ENCODE measurements at places on chromosomes 7 and 10.

DNA sequence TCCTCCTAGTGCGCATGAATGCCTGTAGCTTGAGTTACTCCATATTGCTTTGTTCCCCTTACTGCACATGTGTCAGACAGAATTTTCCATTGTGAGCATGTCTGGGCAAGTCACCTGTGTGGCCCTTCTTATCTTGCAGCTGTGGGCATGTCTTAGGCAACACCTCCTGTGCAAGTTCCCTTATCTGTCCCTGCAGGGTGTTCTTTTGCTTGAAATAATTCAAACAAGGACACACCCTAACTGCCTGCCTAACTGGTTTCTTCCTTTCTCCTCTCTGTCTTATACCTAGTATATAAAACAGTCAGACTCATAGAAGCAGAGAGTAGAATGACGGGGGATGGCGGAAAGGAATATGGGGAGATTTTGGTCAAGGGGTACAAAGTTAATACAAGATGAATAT lies 421.1 kb upstream of the SORCS1 start:
- no peak for DNase-seq

- DNase-seq = no peak
These were observed 619 bp downstream of the EXOC4 start for GRCh38 chr7:133253519-133253875.

- no peak for DNase-seq
These were observed 3.5 kb downstream of the EGFR start for GRCh38 chr7:55022002-55022985.

DNA sequence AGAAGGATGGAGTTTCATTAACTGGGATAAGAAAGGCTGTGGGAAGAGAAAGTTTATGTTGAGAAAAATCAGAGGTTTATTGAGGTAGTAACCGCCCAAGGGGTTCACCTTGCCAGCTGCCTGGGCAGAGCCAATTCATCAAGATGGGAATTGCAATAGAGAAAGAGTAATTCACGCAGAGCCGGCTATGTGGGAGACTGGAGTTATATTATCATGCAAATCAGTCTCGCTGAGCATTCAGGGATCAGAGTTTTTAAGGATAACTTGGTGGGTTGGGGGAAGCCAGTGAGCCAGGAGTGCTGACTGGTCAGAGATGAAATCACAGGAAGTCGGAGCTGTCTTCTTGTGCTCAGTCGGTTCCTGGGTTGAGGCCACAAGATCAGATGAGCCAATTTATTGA lies 70.6 kb downstream of the MALRD1 start:
- DNase-seq = no peak

DNA sequence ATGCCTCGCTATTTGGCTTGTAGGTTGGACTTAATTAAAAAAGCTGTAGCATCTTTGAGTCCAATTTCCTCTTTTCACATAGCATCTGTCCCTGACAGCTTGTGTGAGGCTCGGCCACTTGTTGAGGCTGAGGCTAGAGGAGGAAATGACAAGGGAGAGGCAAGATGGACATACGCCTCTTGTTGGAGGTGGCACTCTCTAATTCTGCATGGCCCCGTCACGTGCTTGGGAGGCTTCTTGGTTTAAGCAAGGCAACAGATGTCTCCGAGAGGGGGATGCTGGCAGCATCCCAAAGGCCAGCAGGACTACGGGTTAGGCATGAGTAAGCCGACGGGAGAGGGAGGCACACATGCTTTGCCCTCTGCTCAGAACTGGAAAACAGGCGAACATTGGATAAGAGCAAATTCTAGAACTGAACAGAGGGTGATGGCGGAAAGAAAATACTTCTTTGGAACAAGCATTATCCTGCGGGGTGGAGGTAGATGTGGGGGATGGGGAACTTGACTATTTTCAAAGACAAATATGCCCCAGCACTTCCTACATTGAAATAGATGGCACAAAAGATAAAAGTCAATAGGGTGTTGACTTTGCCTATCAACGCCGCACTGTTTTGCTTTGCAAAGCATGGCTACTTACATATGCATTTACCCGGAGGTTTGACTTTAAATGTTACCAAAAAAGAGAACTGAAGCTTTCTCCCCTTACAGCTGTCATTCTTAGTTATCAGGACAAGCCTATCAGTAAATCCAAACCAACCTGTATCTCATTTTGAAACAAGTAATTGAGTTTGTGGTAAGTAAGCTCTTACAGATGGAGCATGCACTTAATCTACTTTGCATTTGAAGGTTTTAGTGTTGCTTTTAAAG lies 94.8 kb downstream of the CHN2 start:
- peak; percentile 38 for DNase-seq

DNA sequence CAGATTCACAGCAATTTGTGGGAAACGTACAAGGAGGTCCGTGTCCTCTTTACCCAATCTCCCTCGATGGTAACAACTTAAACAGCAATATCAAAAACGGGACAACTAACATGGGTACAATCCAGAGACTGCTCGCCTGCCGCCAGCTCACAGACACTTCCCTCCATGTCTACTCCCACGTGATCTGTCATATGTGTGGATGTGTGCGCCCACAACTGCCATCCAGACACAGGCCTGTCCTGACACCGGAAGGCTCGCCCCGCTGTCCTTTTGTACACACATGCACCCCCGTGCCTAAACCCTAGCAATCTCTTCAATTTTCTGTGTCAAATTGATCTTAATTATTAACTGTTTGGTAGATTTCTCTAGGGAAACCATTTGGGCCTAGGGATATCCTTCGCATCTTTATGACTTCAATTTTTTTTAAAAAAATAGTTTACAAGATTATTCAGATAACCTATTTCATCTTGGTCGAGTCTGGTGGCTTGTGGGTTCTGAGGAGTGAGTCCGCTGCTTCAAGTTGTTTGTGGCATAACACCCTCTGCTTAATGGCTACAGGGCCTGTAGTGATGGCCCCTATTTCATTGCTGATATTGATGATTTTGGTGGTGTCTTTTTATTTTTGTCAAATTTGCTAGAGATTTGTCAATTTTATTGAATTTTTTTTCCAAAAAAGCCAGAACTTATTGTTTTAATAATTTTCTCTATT lies 260.6 kb downstream of the MAD1L1 start:
- no peak for DNase-seq

- no peak for DNase-seq
These were observed 119.4 kb upstream of the INHBA start for GRCh38 chr7:41822259-41822817.

DNA sequence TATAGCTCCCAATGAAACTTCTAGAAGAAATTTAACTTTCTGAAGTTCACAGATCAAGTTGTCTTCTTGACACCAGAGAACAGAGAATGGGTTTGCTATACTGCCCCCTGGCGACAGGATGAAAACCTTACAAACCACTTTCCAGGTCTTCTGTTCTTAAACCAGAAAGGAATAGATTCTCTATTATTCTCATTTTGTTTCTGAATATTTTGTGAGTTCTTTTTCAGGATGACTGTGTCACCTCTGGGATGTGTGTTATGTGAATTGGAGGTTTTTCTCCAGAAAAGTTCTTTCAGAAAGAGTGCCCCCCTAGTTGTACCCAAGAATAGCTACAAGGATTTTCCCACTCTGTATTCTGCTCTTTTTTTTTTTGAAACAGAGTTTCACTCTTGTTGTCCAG lies 6.3 kb downstream of the IFT22 start:
- DNase-seq = peak; percentile 10

GRCh38 chr10:116707981-116708380 lies 34.4 kb downstream of the HSPA12A start:
- no peak for DNase-seq

GRCh38 chr7:26291699-26292538 lies at the start of gene SNX10:
Gene SNX10 (plus strand): TSS chr7:26291862. CDS start chr7:26346443, 54,581 bp downstream.
- DNase-seq = peak; percentile 55

- DNase-seq = no peak
These were observed 38.0 kb upstream of the EMX2 start for GRCh38 chr10:117504562-117504961.

GRCh38 chr10:26806557-26806956 lies 54.2 kb downstream of the ABI1 start:
- no peak for DNase-seq

DNA sequence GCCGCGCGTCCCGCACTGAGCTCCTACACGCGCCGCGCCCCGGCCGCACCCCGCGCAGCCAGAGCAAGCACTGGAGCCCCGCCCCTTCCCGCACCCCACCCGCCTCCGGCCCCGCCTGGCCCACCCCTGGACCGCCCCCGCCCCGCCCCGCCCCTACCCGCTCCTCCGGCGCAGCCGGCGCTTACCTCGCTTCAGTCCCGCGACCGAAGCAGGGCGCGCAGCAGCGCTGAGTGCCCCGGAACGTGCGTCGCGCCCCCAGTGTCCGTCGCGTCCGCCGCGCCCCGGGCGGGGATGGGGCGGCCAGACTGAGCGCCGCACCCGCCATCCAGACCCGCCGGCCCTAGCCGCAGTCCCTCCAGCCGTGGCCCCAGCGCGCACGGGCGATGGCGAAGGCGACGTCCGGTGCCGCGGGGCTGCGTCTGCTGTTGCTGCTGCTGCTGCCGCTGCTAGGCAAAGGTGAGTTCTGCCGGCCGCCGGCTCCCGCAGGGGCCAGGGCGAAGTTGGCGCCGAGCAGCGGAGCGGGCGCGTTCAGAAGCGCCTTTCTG lies at the start of gene RET:
Gene RET, plus strand, starts transcription at position 194 of the 545 bp plus-strand sequence. Its CDS starts 190 bp downstream, at position 384.
- no peak for DNase-seq

DNA sequence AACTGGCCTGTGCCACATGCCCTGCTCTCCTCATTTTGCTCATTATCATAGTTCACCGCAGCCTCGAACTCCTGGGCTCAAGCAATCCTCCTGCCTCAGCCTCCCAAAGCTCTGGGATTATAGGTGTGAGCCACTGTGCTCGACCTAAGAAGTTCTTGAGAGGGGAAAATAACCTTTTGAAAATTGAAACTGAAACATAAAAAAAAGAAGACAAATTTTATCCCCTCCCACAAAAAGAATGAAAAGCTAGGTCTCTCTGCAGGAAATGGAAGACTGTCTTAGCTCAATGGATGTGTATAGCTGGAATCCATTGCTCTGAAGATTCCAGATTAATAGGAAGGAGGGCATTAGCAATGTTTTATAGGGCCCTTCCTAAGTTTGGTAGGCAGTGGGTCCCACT lies 2.0 kb upstream of the EXOC6 start:
- no peak for DNase-seq

- no peak for DNase-seq
These were observed 868 bp downstream of the TIAL1 start for GRCh38 chr10:119595676-119596515.

GRCh38 chr7:123191132-123191531 lies 8.6 kb downstream of the SLC13A1 start:
- no peak for DNase-seq

DNA sequence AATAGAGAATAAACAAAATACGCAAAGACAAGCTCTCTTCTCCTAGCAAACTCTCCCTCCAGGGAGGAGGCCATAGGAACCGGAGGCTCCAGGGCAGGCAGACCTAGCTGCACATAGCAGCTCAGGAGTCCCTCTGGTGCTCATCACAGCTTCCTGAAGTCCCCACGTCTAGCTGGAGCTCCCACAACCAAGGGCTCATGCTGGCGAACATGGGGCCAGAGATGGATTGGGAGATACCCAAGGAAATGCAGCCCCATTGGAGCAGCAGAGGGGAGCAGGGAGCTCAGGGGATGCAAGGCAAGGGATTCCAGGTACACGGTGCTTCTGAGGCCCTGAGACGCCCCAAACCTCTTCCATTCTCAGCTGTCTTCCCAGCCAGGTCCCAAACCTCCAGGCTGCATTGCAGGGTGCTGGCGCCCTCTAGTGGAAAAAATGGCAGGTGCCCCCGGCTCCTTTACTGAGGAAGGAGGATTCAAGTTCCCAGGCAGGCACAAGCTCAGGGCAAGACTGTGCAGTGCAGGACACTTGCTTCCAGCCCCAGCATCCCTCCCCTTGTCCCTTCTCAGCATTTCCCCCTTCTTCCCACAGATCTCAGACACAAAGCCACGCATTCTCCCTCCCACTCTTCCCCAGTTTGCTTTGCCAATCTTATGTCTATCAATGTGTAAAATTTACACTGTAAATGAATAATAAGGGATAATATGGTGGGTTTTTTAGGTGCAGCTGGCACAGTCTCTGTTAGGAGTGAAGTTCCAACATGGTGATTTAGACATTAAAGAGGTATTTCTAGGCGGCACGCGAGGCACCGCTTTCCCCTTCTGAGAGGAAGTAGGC lies 46.2 kb downstream of the GPAM start:
- DNase-seq = peak; percentile 44

GRCh38 chr10:20811131-20811530 lies 86.0 kb downstream of the NEBL start:
- no peak for DNase-seq

- DNase-seq = no peak
These were observed 15.0 kb downstream of the HTRA1 start for GRCh38 chr10:122476333-122476695.

DNA sequence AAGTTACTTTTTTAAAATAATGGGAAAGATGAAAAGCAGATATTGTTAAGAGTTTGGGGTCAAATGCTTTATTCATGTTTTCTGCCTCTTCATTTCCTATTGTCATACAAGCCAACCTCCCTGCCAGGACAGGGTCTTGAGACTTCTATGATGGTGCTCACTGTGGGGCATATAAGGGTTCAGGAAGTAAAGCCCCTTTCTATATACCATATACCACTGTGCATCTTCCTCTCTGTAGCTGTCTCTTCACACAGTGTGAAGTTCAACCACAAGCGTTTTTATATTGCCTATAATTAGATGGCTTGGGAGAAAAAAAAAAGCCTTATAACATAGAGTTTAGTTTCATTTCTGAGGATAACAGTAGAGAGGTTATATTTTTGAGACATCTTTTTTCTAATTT lies 389.8 kb upstream of the SORCS1 start:
- DNase-seq = no peak

GRCh38 chr7:106175507-106175906 lies 63.4 kb upstream of the SYPL1 start:
- no peak for DNase-seq

- no peak for DNase-seq
These were observed 106.5 kb downstream of the SMURF1 start for GRCh38 chr7:99037327-99037940.

DNA sequence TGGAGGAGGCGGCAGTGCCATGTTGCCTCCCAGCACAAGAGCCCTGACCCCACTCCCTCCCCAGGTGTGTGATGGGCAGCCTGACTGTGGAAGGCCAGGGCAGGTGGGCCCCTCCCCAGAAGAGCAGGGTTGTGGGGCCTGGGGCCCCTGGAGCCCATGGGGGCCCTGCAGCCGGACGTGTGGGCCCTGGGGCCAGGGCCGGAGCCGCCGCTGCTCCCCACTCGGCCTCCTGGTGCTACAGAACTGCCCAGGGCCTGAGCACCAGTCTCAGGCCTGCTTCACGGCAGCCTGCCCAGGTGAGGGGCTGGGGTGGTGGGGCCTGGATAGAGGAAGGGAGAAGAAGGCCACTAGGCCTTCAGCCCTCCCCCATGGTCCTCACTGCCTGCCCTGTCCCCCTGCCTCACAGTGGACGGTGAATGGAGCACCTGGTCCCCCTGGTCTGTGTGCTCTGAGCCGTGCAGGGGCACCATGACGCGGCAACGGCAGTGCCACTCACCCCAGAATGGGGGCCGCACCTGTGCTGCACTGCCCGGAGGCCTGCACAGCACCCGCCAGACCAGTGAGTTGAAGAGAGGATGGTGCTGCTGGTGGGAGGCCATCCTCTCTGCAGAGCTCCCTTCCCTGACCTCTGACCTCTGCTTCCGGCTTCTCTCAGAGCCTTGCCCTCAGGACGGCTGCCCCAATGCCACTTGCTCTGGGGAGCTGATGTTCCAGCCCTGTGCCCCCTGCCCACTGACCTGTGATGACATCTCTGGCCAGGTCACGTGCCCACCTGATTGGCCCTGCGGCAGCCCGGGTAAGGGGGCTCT lies 18.2 kb upstream of the ZNF467 start:
- DNase-seq = no peak

Measured in NCI-H1930 (cell line).